ENCODE measurements at places on chromosomes 5 and 9.
A peak's percentile ranks its signal among the peaks of the same experiment; 100 is the strongest.

DNA sequence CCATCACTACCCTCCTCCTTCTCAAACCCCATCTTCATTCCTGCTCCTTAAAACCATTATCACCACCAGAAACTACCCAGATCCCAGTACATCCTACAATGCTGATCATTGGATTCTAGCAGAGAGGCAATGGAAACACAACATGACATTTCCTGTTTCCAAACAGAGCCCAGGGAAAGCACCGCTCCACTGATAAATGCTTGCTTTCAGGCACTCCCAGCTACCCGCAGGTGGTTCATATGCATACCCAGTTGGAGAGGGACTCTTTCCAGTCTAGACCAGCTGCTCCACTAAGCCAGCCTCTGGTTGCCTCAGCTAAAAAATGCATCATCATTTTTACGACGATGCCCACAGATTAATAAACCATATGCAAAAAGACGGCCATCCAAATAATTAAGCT lies 39.2 kb upstream of the ACO1 start:
- DNase-seq: no peak

GRCh38 chr9:80143899-80144298 lies 572.1 kb downstream of the TLE4 start:
- DNase-seq: no peak

GRCh38 chr5:60842871-60843385 lies 1.1 kb downstream of the ELOVL7 start:
- DNase-seq: no peak

- no peak for DNase-seq
These were observed 646.6 kb downstream of the TLE4 start for GRCh38 chr9:80218328-80218727.

DNA sequence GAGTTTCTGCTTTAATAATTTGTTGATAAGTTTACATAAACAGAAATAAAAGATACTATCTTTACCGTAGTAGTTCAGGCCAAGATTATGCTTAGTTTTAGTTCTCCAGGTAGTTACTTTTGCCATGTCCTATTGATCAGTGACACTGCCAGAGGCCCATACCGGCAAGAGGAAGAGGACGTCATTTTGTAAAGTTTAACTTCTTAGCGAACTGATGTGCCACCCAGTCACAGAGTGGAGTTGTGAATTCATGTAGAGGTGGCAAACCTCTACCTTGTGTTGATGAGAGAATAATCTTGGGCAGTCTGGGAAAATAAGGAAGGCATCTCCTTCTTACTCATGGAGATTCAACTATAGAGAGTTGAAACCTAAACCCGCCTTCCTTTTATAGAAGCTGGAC lies 21.8 kb downstream of the RGMB start:
- DNase-seq: no peak

- DNase-seq: peak; percentile 19
These were observed 644.2 kb upstream of the CDH9 start for GRCh38 chr5:27682600-27682999.

Measured in NCI-H446 (cell line).